B cell (primary cell): ENCODE measurements at places on chromosomes 12 and 14.

DNA sequence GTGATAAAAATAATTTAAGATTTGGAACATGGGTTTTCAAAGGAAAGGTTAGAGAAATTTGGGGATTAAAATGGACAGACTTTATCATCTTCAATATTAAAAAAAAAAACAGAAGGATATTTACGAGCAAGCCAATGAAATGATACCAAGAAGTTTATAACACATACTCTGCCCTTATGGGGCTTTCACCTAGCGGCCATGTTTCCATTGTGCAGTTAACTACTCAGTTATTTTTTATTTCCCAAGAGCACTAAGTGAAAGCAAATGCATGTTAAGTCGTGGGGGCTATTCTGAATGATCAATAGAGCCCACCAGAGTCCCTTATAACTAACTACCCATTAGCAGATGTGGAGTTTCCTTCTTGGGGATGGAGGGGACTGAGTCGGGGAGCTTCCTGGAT, 53.9 kb downstream of the ETV6 start:
- H3K4me3 ChIP-seq, result no peak overlapping the region
- H3K27me3 ChIP-seq, result no peaks in the 10 kb centered on the region

DNA sequence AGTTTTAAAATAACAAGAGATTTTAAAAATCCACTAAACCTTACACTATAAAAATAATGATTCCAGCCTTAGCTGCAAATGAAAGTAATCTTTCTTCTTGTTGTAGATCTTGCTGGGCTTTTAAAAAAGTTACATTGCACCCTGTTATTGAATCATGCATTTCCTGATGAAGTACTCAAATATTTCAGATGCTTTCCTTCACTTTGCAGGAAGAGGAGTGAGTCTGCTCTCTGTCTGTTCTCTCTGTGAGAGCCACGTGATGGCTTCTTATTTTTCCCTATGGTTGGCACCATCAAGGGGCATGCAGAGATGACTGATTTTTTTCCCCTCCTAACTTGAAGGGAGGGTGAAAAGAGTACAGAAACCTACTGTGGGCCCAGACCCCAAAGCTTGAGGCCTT, 262.7 kb downstream of the ATP23 start:
- H3K27ac ChIP-seq, result no peak overlapping the region
- DNase-seq, result no peak
- no peaks in the 10 kb centered on the region for H3K36me3 ChIP-seq
- no peak overlapping the region for H3K4me3 ChIP-seq
- no peaks in the 10 kb centered on the region for H3K27me3 ChIP-seq

- no peaks in the 10 kb centered on the region for H3K4me1 ChIP-seq
- no peak for DNase-seq
- H3K4me3 ChIP-seq, result no peak overlapping the region
- no peaks in the 10 kb centered on the region for H3K36me3 ChIP-seq
- H3K27me3 ChIP-seq, result no peaks in the 10 kb centered on the region
Observed at GRCh38 chr12:97638739-97639138, 176.1 kb downstream of the RMST start.

GRCh38 chr14:40188006-40188405, 755.8 kb upstream of the FBXO33 start:
- no peak overlapping the region for H3K27ac ChIP-seq
- no peaks in the 10 kb centered on the region for H3K27me3 ChIP-seq
- H3K4me3 ChIP-seq, result no peak overlapping the region
- no peak for DNase-seq
